ENCODE measurements at places on chromosomes 6 and 20. TPM values are rescaled to one million over a fixed set of nuclear protein-coding genes. Genes with fewer than 3 reads are reported as not detected.

GRCh38 chr6:16436550-16436949 is 198.2 kb downstream of the GMPR start:
- no peak overlapping the region for H3K4me3 ChIP-seq
- no peak for DNase-seq
- peaks cover 4% of the 10 kb centered on the region for H3K4me1 ChIP-seq
- H3K27ac ChIP-seq, result no peak overlapping the region
- no peaks in the 10 kb centered on the region for H3K36me3 ChIP-seq
- H3K27me3 ChIP-seq, result no peaks in the 10 kb centered on the region

- no peak for DNase-seq
- H3K4me3 ChIP-seq, result no peak overlapping the region
- H3K4me1 ChIP-seq, result peaks cover 13% of the 10 kb centered on the region
- H3K27ac ChIP-seq, result peak overlapping the region; percentile 11
Measured at GRCh38 chr6:142373268-142374090, 71.7 kb downstream of the ADGRG6 start.

- H3K4me1 ChIP-seq, result no peaks in the 10 kb centered on the region
- DNase-seq, result no peak
- H3K27ac ChIP-seq, result no peak overlapping the region
- no peaks in the 10 kb centered on the region for H3K27me3 ChIP-seq
- no peak overlapping the region for H3K4me3 ChIP-seq
- no peaks in the 10 kb centered on the region for H3K36me3 ChIP-seq
Measured at GRCh38 chr20:36998652-36999051, 47.1 kb upstream of the SAMHD1 start.

DNA sequence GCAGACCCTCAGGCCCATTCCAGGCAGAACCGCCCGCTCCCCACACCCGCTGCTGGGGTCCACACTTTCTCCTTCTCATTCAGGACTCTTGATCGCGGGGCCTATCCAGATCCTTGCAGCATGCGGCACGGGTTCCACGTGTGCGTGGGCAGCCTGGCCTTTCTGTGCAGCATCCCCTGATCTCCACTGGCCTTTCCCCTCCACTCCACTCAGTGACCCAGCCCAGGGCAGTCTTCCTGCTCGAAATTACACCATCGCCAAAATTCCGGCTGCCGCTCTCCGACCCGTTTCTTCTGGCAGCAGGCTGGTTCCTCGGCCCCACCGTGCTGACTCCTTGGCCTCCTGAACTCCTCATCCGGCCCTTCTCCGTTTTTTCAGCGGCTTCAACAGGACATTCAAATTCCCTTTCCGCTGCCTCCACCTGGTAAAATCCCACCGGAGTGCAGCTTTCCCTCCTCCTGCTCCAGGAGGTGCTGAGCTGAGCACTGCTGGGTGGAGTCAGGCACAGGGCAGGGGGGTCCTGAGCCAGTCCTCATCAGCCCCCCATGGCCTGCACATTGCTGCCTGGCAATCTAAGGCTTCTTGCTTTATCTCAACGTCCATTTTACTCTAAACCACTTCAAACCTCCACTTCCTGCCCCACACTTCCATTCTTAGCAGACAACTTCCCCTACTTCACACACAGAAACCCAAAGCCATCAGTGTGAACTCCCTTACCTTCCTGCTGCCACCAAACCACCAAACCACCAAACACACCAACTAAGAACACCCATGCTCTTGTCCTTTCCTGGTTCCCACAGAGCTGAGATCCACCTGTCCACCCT is 9.0 kb downstream of the SFT2D1 start:
- H3K27me3 ChIP-seq, result no peaks in the 10 kb centered on the region
- DNase-seq, result no peak

- H3K4me1 ChIP-seq, result peaks cover 8% of the 10 kb centered on the region
- no peak overlapping the region for H3K4me3 ChIP-seq
- peaks cover 19% of the 10 kb centered on the region for H3K36me3 ChIP-seq
- H3K27me3 ChIP-seq, result no peaks in the 10 kb centered on the region
Measured at GRCh38 chr6:31407699-31408098, 4.3 kb downstream of the MICA start.

DNA sequence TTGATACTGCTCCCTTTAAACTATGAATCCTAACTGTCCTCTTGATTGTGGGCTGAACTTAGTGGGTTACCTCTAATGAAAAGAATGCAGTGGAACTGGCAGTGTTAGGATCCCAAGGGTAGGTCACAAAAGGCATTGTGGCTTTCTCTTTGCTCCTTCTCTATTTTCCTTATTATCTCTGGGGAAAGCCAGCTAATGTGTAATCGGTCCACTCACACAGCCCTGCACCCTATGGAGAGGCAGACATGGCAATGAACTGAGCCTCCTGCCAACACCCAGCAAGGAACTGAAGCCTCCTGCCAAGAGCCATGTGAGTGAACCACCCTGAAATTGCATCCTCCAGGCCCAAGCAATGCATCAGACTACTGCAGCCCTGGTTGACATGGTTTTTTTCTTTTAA is 24.6 kb upstream of the ZNF133 start:
- H3K4me3 ChIP-seq, result no peak overlapping the region
- no peaks in the 10 kb centered on the region for H3K4me1 ChIP-seq
- no peaks in the 10 kb centered on the region for H3K27me3 ChIP-seq
- no peaks in the 10 kb centered on the region for H3K36me3 ChIP-seq

DNA sequence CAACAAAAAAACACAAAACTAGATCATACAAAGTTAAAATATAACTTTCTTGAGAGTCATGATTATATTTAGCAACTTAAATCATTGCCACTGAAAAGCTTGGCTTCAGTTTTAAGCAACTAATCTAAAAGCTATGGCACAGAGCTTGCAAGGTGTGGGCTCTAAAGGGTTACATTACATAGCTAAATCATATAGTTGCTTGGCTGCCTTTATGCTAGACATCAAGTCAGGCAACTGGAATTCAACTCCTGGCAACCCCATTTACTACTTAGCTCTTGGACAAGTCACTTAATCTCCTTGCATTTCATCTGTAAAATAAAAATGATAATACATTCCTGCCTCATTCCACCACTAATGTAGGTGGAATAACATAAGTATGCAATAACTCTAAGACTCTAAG is 40.9 kb upstream of the GCM1 start:
- H3K27ac ChIP-seq, result no peak overlapping the region
- H3K4me1 ChIP-seq, result no peaks in the 10 kb centered on the region
- no peaks in the 10 kb centered on the region for H3K27me3 ChIP-seq
- no peaks in the 10 kb centered on the region for H3K36me3 ChIP-seq

GRCh38 chr20:40508821-40509220 is 180.2 kb downstream of the MAFB start:
- peaks cover 2% of the 10 kb centered on the region for H3K4me1 ChIP-seq
- H3K27ac ChIP-seq, result no peak overlapping the region
- H3K36me3 ChIP-seq, result no peaks in the 10 kb centered on the region

DNA sequence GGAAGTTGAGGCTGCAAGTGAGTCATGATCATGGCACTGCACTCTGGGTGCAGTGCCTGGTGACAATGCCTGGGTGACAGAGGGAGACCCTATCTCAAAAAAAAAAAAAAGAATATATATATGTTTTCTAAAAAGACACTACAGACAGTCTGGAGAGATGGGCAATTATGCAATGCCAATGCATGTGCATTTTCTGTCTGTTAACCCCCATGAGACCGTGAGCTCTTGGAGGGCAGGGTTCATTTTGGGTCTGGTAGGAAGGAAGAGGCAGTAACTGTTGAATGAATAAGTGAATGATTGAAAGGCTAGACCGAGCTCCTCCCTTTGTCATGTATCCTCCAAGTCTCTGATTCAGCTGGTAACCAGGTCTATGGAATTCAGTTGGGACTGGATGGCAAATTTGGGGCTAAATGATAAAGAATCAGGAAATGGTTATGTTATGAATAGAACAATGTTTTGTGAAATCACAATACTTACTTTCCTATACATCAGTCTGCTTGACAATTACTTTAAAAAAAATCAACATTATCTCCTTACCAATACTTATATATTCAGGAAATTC is 5.6 kb upstream of the BLCAP start:
- no peaks in the 10 kb centered on the region for H3K4me1 ChIP-seq
- peaks cover 4% of the 10 kb centered on the region for H3K27me3 ChIP-seq
- H3K27ac ChIP-seq, result no peak overlapping the region
- H3K4me3 ChIP-seq, result no peak overlapping the region

- peaks cover 4% of the 10 kb centered on the region for H3K4me1 ChIP-seq
- H3K27ac ChIP-seq, result no peak overlapping the region
- peak; percentile 84 for DNase-seq
- H3K36me3 ChIP-seq, result no peaks in the 10 kb centered on the region
- H3K4me3 ChIP-seq, result no peak overlapping the region
- H3K27me3 ChIP-seq, result no peaks in the 10 kb centered on the region
Measured at GRCh38 chr6:159935633-159936032, 33.2 kb upstream of the IGF2R start.

DNA sequence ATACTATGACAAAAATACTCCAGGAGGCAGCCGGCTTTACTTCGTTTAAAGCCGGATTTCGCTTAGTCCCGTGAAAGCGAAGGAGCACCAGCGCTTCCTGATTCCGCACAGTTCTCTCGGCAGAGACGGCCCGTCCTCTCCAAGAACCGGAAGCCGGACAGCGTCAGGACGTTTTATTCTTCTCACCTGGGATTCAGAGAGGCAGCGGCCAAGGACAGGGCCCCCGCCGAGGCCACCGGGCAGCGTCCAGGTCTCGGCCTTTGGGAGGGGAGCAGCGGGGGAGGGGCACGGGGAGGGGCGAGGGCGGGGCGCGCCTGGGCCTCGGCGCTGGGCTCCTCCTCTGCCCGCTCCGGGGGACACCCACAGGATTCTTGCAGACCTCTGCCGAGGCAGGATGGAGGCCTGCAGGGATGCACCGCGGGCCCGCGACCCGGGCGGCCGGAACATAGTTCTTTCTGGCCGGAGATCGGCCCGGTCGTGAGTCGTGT is 2.8 kb upstream of the DIDO1 start:
- no peaks in the 10 kb centered on the region for H3K27me3 ChIP-seq
- no peaks in the 10 kb centered on the region for H3K36me3 ChIP-seq
- H3K27ac ChIP-seq, result peak overlapping the region; percentile 52
- peak; percentile 38 for DNase-seq
- H3K4me3 ChIP-seq, result peak overlapping the region; percentile 54

- H3K27ac ChIP-seq, result no peak overlapping the region
- no peak overlapping the region for H3K4me3 ChIP-seq
- H3K36me3 ChIP-seq, result no peaks in the 10 kb centered on the region
- no peaks in the 10 kb centered on the region for H3K27me3 ChIP-seq
- DNase-seq, result no peak
Measured at GRCh38 chr6:53501432-53501831, 43.5 kb downstream of the GCLC start.

DNA sequence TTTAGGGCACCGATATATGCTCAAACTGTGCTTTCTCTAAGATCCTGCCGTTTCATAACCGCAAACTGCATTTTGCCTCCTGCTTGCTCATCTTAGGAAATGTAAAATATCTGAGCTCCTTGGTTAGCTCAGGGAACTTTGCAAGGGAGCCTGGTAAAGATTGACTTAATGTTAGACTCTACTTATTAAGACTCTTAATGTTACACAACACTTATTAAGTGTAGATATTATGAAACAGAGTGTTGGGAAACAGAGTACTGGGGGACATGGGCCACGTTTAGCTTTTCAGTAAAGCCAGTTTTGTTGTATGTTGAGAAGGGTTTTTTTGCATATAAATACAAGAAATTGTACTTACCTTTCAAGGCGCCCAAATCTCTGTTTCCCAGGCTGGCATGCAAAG is 1.9 kb downstream of the LTV1 start:
- no peaks in the 10 kb centered on the region for H3K27me3 ChIP-seq
- no peak overlapping the region for H3K27ac ChIP-seq
- H3K4me1 ChIP-seq, result no peaks in the 10 kb centered on the region
- no peak overlapping the region for H3K4me3 ChIP-seq
- no peak for DNase-seq
- peaks cover 20% of the 10 kb centered on the region for H3K36me3 ChIP-seq

DNA sequence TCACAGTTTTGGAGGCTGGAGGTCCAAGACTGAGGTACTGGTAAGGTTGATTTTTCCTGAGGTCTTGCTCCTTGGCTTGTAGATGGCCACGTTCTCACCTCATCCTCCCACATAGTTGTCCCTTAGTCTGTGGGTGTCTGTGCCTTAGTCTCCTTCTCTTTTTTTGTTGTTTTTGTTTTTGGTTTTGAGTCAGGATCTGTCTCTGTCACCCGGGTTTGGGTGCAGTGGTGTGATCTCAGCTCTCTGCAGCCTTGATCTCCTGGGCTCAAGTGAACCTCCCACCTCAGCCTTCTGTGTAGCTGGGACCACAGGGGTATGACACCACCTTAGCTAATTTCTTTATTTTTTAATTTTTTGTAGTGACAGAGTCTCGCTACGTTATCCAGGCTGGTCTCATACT is 245.2 kb downstream of the PHACTR1 start:
- H3K36me3 ChIP-seq, result no peaks in the 10 kb centered on the region
- H3K4me3 ChIP-seq, result no peak overlapping the region

GRCh38 chr6:4891141-4891540 is 112.7 kb downstream of the RPP40 start:
- H3K27ac ChIP-seq, result no peak overlapping the region
- peaks cover 1% of the 10 kb centered on the region for H3K36me3 ChIP-seq
- no peaks in the 10 kb centered on the region for H3K27me3 ChIP-seq

GRCh38 chr20:48186447-48186846 is 401.2 kb upstream of the SULF2 start:
- DNase-seq, result no peak
- H3K27ac ChIP-seq, result no peak overlapping the region
- no peaks in the 10 kb centered on the region for H3K27me3 ChIP-seq

GRCh38 chr6:84774985-84775284 is 10.5 kb upstream of the TBX18 start:
- peaks cover 44% of the 10 kb centered on the region for H3K27me3 ChIP-seq
- H3K4me1 ChIP-seq, result no peaks in the 10 kb centered on the region
- H3K27ac ChIP-seq, result no peak overlapping the region
- DNase-seq, result no peak
- H3K4me3 ChIP-seq, result peak overlapping the region; percentile 24
- H3K36me3 ChIP-seq, result no peaks in the 10 kb centered on the region

Gene MUCL3
- not detected for total RNA-seq

Gene VNN1
- total RNA-seq, result not detected

Gene EDN1
- total RNA-seq, result 0.26 TPM

Gene OTOR
- total RNA-seq, result not detected

Gene LRFN2
- total RNA-seq, result not detected

Gene BPIFA1
- total RNA-seq, result not detected

Gene INSM1
- not detected for total RNA-seq

Gene COL9A1
- not detected for total RNA-seq

Gene C6orf52
- 0.26 TPM for total RNA-seq

Gene TNFRSF21
- total RNA-seq, result 12.6 TPM

Data from fibroblast of lung (primary cell).